Bronchial epithelial cell (primary cell): ENCODE measurements at places on chromosomes 6 and 20.

DNA sequence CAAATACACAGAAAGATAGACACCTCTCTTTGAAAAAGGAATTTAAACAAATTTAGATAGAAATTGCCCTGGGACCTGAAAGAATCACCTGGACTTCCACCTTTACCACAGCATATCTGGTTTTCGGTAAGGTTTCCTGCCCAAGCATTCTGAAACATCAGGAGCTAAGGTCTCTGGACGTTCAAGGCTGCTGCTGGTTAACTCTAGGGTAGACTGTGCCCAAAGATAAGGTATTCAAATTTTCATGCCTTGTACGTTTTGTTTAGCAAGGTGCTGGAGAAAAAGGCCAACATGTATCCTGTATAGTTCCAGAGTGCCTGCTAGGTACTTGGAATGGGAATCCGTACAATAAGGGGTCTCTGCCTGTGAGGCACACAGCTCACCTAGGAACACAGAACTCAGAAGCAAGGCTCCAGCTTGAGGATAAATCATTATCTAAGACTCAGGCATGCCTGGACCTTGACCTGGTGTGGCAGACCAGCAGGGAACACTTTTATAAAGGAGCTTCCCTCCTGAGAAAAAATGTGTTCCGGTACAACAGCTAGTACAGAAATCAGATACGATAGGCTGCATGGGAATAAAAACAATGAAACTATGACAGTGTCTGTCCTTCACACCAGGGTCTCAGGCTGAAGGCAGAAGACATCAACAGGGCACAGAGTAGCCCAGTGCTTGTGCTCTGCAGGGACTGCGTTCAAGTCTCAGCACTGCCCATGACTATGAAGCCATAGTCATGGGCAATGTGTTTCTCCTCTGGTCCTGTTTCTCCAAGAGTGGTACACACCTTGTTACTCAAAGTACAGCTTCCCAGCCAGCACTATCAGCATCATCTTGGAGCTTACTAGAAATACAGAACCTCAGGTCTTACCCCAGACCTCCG, 70.4 kb downstream of the METTL24 start:
- no peak for DNase-seq

DNA sequence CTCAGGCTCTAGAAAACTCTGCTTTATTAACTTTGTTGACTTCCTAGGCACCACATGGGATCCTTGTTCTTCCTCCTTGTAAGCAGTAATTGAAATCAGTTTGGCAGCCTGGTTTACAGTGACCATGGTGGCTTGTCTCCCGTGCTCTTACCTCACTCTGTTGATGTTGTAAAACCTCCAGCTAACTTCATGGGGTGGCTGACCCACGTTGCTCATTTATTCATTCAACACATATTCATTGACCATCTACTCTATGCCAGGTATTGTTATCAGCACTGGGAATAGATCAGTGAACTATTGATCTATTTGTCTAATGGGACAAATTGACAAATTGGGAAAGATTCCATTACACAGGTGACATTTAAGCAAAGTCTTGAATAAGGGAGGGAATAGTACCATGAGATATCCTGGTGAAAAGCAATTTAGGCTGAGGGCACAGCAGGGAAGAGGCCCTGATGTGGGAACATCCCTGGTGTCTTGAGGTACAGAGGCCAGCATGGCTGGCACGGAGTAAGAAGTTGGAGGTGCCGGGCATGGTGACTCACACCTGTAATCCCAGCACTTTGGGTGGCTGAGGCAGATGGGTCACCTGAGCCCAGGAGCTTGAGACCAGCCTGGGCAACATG, 19.1 kb downstream of the ESR1 start:
- no peak for DNase-seq

DNA sequence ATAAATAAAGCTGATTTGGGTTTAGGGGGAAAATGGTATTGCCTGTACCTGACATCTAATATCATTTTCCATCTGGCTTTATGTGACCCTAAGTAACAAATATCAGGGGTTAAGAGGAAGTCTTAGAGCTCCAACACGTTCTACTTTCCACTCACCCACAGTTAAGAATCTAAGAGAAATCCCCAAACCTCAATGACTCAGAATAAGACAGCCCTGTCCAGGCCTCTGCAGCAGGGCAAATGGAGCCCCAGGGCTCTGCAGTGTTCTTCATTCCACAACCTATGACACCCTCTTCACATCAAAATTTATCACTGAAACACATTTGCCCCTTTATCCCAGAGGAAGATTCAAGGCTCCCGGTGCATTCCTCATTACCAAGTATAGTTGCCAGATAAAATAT, 20.3 kb upstream of the TENT5A start:
- DNase-seq = peak; percentile 84

- no peak for DNase-seq
Measured at GRCh38 chr6:125552819-125553218, 196.6 kb upstream of the HEY2 start.

DNA sequence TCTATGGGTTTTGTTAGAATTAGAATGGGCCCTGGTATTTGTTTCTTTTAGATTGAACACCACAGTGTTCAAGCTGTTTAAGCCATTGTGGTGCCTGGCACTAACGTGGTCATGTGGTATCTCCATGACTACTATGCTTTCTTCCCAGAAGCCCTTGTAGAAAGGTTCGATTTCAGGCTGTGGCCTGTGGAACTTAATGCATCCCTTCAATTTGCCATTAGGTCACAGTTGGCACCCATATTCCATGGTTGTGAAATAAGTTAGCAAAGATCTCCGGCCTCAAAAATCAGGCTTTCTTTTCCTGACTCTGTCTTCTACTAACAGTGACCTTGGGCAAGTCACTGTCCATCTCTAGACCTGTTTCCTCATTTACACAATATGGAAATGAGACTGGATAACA, 31.3 kb upstream of the AAR2 start:
- DNase-seq = no peak

GRCh38 chr6:99119109-99120031, 171.6 kb upstream of the FBXL4 start:
- DNase-seq = peak; percentile 56

DNA sequence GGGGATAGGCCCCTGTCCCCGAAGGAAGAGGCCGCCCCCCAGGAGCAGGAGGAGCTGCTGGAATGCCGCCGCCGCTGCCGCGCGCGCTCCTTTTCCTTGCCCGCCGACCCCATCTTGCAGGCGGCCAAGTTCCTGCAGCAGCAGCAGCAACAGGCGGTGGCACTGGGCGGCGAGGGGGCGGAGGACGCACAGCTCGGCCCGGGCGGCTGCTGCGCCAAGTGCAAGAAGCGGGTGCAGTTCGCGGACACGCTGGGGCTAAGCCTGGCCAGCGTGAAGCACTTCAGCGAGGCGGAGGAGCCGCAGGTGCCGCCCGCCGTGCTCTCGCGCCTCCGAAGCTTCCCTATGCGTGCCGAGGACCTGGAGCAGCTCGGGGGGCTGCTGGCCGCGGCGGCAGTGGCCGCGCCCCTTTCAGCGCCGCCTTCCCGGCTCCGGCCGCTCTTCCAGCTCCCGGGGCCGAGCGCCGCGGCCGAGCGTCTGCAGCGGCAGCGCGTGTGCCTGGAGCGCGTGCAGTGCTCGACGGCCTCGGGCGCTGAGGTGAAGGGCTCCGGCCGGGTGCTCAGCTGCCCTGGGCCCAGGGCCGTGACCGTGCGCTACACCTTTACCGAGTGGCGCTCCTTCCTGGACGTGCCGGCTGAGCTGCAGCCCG, 630 bp downstream of the PPP1R3G start:
- no peak for DNase-seq

DNA sequence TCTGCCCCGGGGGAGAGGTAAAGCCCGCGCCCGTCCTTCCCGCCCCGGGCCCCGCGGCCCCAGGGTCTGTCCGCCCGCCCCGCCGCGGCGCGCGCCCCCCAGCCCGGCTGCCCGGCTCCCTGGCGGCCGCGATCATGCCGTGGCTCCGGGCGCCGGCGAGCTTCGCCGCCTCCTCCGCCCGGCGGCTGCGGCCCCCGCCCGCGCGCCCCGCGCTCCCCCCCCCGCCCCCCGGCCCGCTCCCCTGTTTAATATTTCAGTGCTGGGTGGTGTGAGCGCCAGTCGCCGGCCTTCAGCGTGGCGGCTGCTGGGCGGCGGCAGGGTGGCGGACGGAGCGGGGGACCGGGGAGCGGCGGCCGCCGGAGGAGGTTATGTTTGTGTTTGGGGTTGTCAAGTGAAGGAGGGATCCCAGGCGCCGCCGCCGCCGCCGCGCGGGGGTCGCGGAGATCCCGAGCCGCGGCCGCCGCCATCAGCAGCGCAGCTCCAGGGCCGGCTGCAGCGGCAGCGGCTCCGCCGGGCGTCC, at the start of gene HIVEP1:
TSS of gene HIVEP1 (plus strand) at position 275 of the 520 bp plus-strand sequence. CDS start 3,317 bp downstream, outside the sequence.
- no peak for DNase-seq

DNA sequence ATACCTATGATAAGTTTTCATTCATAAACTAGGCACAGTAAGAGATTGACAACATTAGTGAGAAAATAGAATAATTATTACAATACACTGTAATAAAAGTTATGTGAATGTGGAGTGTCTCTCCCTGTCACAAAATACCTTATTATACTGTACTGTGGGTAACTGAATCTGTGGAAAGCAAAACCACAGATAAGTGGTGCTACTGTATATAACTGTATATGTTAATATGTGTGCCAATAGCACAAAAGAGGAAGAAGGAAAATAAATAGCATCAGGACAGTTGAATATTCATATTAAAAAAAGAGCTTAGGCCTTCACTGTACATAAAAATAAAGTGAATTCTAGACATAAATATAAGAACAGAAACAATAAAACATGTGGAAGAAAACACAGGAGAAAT, 243.5 kb downstream of the CDKAL1 start:
- no peak for DNase-seq

- DNase-seq = peak; percentile 20
Measured at GRCh38 chr20:62617711-62618483, 24.4 kb upstream of the SLCO4A1 start.
